NCI-H510A treated with DMSO at 0.1 percent for 48 hours (cell line): ENCODE measurements at places on chromosomes 3 and 15.

DNA sequence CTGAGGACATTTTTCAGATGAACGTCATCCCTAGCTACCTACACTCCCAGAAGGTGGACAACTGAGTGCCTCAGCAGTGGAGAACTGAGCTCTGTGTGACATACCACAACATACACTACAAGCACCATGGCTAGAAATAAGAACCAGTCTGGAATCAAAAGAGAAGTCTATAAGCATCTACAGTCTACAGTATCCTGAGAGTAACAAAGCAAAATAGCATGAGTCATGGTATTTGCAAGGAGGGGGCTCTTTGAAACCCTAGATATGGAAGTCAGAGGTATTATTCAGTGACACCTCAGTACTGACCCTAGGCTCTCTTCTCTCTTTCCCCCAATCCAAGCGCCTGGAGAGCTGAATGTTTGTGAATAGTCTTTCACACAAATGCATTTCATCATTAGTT lies 87.5 kb downstream of the TNIK start:
- no peak for DNase-seq

GRCh38 chr15:36951731-36952247 lies 148.6 kb downstream of the MEIS2 start:
- no peak for DNase-seq

GRCh38 chr3:17974206-17974841 lies 231.9 kb upstream of the TBC1D5 start:
- no peak for DNase-seq

DNA sequence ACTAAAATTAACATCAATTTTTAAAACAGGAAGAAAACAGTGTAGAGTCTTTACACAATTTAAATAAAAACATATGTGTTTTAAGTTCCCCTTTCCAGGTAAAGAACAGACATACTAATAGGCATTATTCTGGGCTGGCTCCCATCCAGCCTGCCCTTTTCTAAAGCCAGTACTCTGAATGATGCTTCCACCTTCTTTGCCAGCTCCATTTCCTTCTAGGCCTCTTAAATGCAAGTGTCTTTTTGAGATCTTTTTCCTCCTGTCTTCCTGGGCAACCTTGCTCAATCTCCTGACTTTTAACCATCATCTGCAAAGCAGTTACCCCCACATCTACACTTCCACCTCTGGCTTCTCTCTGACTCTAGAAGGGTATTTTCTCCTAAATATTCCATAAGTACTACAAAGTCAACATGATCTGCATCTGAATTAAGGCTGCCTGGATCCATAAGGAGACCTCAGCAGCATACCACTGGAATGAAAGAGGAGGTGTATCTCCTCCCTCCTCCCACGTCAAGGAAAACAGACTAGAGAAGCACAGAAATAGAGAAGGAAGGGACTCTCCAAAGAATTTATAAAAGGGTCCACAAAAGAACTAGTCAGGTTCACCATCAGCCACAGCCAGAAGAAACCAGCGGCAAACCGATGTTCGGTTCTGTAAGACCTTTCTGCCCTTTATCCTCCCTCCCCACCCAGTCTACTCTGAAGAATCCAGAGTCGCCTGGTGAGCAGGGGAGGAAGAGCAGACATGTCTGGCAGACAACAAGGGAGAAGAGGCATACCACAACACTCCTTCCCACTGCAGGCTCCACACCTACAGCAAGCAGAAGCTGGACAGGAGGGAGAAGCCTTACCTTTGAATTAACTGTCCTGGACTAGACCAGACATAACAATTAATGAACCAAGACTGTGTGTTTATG lies 47.1 kb downstream of the GOLIM4 start:
- DNase-seq: no peak

DNA sequence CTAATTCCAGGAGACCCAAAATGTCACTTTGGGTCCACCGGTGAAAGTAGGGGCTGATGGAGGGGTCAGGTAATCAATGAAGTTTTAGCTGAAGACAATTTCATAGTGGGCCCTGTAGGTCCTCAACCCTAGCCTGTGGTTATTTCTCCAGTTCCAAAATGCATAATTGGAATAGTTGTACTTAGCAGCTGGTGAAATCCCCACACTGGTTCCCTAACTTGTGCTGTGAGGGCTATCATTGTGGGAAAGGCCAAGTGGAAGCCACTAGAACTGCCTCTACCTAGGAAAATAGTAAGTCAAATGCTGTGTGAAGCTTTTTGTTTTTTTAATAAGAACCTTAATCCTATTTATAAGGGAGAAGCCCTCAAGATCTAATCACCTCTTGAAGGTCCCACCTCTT lies 193.7 kb upstream of the AZI2 start:
- no peak for DNase-seq

GRCh38 chr3:115148142-115148790 lies 1.2 kb upstream of the ZBTB20 start:
- DNase-seq: no peak

- no peak for DNase-seq
These were observed 11.5 kb upstream of the CMTM8 start for GRCh38 chr3:32226875-32227500.

- DNase-seq: no peak
These were observed 114.8 kb downstream of the EOMES start for GRCh38 chr3:27607370-27607769.

GRCh38 chr3:124699686-124700396 lies 30.4 kb upstream of the UMPS start:
- no peak for DNase-seq

DNA sequence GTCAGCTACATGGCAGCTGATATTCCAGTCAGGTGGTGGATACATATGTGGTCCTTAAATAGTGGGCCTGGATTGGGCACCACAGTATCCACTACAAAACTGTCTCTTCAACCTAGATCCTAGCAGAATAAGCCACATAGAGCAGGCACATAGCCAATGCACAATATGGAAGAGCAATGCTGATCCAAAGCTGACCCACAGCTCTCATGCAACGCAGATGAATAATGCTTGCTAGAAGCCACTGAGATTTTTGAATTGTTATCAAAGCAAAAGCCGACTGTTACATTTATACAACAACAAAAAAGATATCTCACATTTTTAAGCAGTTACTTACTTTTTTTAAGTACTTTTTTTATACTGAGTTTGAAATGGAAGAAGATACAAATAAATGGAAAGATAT lies 11.2 kb downstream of the CNTN3 start:
- DNase-seq: no peak

DNA sequence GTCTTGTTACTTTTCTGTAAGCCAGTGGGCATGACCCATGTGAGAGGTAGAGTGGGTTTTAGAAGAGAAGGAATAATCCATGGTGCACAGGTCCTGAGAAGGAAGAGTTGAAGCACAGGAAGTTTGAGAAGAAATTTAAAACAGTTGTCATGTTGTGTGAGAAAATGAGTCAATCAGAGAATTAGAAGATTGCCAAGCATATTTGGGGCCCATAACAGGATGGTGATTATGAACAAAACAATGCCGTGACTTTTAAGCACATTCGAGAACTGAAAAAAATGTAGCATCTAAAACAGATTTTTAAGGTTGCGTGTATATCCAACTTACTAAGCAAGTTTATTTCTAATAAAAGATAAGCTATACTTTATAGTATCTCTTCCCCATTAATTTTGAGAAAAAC lies 198.7 kb downstream of the RORA start:
- DNase-seq: no peak

- peak; percentile 30 for DNase-seq
These were observed 81.6 kb downstream of the HERC1 start for GRCh38 chr15:63752075-63752684.

- DNase-seq: no peak
These were observed 771.2 kb upstream of the ARRDC4 start for GRCh38 chr15:97189162-97189780.

DNA sequence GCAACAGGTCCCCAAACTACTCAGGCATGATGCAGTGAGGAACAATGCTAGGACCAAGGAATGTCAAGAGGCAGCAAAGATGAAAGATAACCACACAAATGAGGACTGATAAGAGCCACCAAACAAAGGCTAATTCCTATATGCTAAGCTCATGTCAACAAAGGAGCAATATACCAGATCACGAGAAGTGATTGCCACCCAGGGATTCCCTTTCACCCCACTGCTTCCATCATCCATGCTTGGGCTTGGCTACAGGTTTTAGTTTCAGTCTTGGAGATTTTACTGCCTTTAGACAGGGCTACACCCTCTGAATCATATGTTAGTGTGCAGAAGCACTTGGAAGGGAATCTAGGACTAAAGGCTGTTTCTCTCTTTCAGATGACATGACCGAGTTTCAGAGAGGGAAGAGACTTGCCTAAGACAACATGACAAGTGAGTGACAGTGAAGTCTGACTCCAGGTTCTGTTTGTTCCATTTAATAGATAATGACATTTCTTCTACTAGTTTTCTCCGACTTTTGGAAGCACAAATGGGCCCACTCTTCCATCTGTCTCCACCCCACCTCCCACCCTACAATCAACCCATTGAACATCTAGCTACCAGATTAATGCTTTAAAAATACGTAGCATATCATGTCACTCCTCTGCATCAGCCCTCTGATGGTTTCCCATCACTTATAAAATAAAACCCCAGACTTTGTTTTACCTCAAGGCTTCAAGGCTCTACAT lies 173.5 kb upstream of the LRRN1 start:
- no peak for DNase-seq

DNA sequence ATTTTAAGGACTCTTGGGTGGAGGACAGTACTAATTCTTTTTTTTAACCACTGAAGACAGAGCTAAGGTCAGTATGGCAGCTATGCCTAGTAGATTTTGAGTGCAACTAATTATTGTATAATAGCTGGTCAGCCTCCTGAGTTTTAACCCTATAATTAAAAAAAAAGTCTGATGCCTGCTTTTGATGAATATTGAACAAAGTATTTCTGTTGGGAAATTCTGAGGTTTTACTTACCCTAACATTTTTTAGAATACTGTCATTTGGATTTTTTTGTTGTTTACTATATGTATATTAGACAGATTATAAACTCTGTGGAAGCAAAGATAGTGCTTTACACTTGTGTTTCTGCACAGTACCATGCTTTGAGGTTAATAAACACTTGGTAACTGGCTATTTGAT lies 20.8 kb downstream of the TCF12 start:
- no peak for DNase-seq

DNA sequence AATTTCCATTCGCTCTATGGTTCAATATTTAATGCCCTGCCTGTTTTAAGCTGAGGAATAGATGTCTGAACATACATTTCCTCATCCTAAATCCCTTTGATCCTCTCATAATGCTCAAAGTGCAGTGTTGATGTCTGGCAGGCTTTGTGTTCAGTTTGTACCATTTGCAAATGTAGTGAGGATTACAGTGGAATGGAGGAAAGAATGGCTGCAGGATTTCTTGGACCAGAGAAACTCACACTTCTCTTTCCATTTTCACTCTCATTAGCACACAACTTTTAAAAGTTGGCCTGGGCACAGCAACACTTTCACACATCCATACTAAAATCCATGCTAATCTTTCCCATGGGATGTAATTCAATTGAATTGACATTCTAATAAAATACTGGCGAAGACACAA lies 28.6 kb upstream of the THRB start:
- no peak for DNase-seq

DNA sequence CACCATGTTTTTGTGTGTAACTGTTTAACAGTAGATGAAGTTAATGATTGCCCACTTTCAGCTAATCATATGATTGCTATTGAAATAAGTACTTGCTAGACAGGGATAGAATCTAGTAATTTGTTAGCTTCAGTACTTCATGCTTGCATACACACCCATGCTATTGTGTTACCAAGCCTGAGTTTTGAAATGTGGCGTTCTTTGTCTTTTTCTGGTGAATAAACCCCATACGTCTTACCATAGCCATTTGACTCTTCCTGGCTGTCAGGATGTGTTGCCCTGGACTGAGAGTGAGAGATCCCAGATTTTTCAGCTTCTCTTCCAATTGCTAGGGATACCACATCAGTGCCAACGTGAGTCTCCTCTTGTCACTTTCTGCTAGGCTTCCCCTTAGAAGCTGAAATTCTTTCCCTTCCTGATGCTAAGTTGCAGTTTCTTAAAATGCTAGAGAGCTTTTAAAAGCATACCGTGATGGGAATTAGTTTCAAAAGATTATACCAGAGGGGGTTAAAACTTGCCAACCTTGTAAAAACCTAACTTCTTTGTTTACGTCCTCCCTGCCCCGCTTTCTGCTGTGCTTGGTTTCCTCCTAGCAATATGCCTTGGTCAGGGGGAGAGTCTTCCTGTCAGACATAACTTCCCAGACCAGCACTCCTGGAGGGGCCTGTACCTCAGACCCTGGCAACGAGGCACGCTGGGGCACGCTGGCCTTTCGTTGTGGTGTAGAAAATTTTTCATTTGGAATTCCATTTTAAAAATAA lies 62.9 kb upstream of the ULK4 start:
- no peak for DNase-seq

- no peak for DNase-seq
These were observed 490.2 kb upstream of the ADAMTS9 start for GRCh38 chr3:65177960-65178376.

DNA sequence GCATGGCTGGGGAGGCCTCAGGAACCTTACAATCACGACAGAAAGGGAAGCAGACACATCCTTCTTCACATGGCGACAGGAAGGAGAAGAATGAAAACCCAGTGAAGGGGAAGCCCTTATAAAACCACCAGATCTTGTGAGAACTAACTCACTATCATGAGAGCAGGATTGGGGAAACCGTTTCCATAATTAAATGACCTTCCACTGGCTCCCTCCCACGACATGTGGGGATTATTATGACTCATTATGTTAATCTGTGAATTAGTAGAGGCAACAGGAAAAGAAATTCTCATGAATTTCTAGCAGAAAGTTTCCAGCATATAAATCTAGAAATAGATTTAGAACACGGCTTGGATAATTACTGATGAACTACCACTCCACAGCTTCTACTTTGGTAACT lies 937.3 kb downstream of the ROBO1 start:
- no peak for DNase-seq

DNA sequence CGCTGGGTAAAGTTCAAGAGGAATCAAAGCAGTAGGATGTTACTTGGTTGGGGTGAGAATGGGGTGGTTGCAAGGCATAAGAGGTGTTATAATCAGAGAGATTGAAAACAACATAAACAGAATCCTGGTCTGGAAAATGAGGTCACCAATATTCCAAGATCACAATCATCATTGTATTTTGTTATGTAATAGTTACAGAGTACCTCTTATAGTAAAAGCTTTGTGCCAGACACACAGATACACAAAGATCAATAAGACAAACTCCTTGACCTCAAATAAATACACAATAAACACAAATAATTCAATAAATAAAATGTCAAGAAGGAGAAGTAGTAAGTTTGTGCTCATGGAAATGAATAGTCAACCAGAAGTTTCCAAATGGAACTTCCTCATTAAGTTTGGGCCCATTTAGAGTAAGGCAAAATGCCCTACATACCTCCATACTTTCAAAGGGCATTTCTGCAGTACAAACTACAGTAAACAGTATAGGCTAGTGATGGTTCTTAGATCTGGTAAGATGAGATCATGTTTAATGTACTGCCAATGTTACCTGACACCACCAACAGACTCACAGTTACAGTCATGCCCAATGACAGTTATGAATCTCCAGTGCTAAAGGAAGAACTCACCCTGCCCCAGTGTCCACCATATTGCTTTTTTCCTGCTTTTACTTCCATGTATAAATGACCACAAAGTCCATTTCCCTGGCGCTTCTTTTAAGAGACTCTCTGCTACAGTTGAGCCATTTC lies 93.4 kb downstream of the KCNMB2 start:
- peak; percentile 82 for DNase-seq

- DNase-seq: no peak
These were observed 29.8 kb upstream of the FAM98B start for GRCh38 chr15:38424101-38424552.
